ENCODE measurements at places on chromosomes 4 and X. TPM values are rescaled to one million over a fixed set of nuclear protein-coding genes. Genes with fewer than 3 reads are reported as not detected.

DNA sequence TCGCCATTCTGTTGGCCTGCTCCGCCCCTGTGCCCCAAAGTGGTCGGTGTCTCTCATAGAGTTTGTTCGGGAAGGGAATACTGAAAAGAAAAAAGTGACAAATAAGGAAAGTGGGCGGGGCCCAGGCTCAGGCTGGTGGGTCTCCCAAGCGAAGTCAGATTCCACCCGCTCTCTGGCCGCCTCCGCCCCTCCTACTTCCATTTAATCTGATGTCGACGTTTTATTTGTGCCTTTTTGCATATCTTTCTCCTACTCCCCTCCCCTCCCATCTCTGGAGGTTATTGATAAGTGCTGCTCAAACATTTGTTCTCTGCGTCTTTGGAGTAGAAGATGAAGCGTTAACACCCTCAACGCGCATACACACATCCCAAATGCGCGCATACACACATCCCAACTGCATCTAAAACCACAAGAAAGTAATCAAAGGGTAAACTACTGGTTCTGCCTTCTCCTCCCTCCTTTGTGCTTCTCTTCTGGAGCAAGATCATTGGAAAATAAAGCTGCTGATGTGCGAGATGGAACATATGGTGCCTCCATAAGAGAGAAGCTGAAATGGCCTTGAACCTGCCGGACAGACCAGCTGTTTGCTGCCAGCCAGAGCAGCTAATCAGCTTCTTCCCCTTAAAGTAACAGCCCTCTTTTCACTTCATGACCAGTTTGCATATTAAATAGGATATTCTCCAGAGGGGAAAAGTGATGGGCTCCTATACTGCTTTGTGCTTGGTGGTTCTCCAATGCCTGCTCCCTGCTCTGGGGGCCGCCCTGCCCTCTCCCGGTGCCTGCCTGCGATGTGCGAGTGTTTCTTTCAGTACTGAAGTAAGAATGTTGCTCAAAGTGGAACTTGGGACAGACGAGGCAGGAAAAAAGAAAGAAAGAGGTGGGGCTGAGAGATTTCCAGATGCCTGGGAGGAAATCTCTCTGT is 3.1 kb downstream of the MAMLD1 start:
- DNase-seq = peak; percentile 52

GRCh38 chr4:176538217-176538925 is 218.6 kb downstream of the SPCS3 start:
- no peak for DNase-seq

- no peak for DNase-seq
Measured at GRCh38 chrX:33175201-33175600, 36.1 kb downstream of the DMD start.

GRCh38 chr4:137536789-137537561 is 4.7 kb upstream of the PCDH18 start:
- DNase-seq = no peak

DNA sequence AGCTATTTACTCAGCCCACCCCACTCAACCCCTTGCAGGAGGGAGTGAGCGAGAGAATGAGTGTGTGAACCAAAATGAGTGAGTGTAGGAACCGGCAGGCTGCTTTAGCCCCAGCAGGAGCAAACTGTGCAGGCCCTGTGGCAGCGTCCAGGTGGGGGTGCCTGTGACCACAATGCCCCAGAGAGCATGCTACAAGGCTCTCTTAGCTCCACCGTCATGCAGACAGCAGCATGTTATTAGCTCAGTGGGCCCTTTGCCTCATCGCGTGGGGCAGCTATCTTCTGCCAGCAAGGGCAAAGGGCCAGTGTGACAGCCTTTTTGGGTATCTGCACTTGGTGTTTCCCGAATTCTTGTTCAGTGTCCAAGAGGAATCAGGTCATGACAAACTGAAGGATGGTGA is 271.3 kb downstream of the GPM6A start:
- DNase-seq = no peak

DNA sequence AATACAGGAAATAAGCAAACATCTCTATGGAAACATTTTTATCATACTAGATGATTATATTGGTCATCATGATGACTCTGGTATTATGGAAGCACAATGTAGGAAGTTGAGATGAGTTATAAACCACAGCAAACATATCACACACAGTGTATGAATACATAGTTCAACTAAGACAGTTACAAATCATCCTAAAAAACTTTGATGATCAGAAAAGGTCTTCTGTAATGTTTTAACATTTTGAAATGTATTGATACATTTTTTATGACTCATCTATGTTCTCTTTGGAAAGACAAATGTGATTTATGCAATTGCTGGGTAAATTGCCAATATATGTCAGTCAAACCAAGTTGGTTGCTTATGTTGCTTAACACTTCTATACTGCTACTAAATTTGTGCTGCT is 4.8 kb downstream of the CXCL3 start:
- no peak for DNase-seq

DNA sequence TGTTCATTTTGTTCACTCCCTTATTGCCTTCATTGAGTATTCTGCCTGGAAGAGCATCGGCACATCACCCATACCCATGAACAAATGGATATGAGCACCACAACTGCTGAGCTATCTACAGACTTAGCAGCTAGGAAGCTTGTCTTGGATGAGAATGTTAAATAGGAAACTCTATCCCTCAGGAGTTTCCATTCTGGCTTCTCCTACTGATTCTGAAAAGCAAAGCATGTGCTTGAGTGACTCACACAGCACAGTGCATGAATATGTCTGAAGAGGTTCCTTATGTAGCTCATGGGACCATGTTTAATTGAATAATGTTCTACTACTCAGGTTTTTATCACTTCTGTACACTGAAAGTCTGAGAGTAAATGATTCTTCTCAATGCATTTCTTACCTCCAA is 57.3 kb upstream of the MXRA5 start:
- DNase-seq = no peak

GRCh38 chr4:138092060-138092459 is 150.1 kb downstream of the SLC7A11 start:
- no peak for DNase-seq

- DNase-seq = no peak
Measured at GRCh38 chr4:5979981-5980380, 38.2 kb downstream of the C4orf50 start.

DNA sequence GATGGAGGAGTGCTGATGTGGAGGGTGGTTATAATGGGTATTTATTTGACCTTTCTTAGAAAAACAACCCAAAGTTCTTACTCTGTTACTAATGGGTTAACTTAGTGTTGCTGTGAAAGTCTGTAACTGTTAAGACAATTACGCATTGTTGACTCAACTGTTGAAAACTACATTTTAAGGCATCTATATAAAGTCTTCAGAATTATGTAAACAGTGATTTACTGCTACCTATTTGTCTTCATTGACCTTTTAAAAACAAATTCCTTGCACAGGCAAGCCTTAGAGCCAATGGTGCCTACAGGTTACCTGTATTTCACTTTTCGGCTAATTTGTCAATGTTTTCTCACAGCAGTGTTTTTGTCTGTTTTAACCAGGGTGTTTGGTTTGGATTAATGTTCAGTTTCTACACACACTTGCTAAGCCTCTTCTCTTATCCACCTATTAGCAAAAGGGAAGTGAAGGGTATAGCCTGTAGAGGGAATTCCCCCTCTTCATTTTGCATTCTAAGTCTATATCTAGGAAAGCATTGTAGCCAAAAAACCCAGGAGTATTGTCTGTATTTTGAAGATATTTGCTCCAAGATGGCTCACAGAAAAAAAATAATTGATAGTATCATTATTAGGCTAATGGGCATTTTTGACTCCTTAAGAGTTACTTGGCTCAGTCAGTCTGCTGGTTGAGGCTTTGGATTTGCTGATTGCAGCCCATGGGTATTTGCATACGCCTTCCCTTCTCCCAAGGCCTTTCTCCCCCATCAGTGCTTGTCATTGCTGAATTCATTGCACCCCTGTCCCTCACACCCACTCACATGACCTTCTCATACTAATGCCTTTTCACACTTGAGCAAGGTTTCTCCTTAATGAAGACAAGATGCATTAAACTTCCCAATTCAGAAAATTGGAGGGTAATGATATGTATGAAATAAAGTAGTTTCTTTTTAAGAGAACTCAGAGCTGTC is 30.5 kb downstream of the AFF1 start:
- no peak for DNase-seq

DNA sequence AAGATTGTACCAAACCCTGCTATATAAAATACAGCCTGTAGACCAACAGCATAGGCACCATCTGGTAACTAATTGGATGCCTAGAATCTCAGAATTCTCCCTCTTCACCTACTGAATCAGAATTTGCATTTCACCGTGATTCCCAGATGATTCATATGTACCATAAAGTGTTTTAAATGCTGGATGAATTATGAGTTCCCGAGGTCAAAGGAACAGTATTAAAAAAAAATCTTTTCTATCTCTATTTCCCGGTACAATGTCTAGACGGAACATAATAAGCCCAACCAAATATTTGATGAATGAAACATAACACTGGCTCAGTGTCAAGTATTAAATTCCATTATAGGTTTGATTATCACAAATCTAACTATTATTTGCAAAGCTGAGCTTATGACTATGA is 280.0 kb downstream of the ANKRD50 start:
- no peak for DNase-seq

- DNase-seq = no peak
Measured at GRCh38 chr4:39745920-39746319, 48.0 kb downstream of the UBE2K start.

DNA sequence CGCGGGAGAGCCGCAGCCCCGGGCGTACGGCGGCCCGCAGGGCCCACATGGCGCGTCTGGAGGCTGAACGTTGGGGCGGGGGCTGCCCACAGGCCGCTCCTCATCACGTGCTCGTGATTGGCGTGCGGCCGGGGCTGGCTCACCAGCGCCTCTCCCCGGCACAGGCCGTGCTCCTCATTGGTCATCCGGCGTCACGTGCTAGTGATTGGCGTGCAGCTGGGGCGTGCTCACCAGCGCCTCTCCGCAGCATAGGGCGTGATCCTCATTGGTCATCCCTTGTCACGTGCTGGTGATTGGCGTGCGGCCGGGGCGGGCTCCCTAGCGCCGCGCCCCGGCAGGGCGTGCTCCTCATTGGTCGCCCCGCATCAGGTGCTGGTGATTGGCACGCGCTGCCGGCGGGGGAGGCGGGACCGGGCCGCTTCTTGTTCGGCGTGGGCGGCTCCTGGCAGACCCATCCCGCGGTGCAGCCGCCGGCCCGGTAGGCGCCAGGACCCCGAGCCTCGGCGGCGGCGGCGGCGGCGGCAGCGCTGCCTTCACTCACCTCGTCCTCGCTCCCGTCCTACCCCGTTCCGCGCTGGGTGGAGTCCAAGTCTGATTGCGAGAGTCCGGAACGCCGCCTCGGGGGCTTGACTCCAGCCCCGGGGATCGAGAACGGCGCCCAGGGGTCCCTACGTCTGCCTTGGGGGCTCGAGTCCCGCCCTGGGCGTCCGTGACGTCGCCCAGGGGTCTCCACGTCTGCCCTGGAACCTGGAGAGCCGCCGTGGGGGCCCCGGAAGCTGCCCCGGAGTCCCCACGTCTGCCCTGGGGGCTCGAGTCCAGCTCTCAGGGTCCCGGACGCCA is at the start of gene GTPBP6:
Gene GTPBP6 (minus strand): TSS at position 58 of the 840 bp plus-strand sequence. CDS start 9 bp downstream, at position 49.
- DNase-seq = peak; percentile 100

DNA sequence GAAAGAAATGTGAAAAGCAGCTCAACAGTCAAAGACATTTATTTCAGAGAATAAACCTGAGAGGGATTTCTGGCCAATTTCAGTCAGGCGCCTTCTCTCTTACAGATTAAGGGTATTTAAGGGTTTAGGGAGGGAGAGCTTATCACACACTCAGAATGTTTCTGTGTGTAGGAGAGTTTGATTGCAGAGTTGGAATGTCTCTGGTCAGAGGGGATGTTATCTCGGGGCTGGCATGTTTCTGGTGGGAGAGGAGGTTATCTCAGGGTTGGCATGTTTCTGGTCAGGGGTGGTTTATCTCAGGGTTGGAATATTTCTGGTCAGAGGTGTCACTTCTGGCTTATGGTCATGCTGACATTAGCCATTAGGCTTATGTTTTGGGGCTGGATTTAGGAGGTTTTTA is 1920.5 kb upstream of the PCDH7 start:
- DNase-seq = no peak

GRCh38 chr4:4647041-4647440 is 105.2 kb upstream of the STX18 start:
- no peak for DNase-seq

GRCh38 chrX:9291629-9292028 is 173.2 kb upstream of the TBL1X start:
- DNase-seq = no peak

DNA sequence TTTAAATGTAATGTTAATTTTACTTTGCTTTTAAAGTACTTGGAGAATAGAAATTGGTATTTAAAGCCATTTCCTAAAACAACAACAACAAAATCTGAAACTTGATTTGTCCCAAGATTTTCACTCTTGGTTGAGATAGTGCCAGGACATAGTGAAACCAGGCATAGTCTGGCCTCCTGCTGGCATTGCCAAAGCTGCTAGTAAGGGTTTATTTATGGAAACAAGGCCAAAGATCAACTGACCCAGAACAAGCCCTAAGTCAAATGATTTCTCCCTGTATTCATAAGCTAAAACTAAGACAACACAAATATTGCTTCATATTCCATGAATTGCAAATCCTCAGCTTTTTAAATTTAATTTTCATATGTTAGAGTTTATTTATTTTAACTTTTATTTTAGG is 227.5 kb upstream of the FGF13 start:
- DNase-seq = peak; percentile 35

GRCh38 chr4:23930750-23931488 is 41.1 kb upstream of the PPARGC1A start:
- peak; percentile 96 for DNase-seq

GRCh38 chr4:32472918-32473317 is 1752.7 kb downstream of the PCDH7 start:
- DNase-seq = no peak

DNA sequence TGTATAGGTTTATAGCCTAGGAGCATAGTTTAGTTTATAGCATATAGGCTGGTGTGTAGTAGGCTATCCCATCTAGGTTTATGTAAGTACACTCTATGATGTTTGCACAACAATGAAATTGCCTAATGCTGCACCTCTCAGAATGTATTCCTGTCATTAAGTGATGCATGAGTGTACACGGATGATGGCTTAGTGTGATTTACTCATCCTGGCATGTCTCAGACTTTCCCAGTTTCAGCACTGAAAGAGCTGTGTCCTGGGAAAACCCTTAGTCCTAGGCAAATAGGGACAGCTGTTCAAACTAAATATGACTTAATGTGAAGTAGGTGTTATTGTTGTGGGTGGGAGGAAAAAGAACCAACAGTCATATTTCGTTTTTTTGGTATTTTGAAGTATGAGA is 264.9 kb upstream of the MAGEB18 start:
- DNase-seq = no peak

- no peak for DNase-seq
Measured at GRCh38 chr4:13694256-13694655, 66.7 kb upstream of the BOD1L1 start.

The GAGE12F gene
- polyA plus RNA-seq = not detected

The ELK1 gene
- polyA plus RNA-seq = 33.3 TPM

The TMEM255A gene
- polyA plus RNA-seq = 0.14 TPM

The ZNF732 gene
- 0.01 TPM for polyA plus RNA-seq

The SPOCK3 gene
- polyA plus RNA-seq = 0.11 TPM

The NAP1L3 gene
- 0.14 TPM for polyA plus RNA-seq

The UGT2A1 gene
- not detected for polyA plus RNA-seq

The CT47B1 gene
- polyA plus RNA-seq = not detected

The ADGRL3 gene
- 0.16 TPM for polyA plus RNA-seq

The HMGN5 gene
- 3.6 TPM for polyA plus RNA-seq

The MID2 gene
- polyA plus RNA-seq = 20.5 TPM

All from psoas muscle (tissue), 8 donors.